NCI-H526 (cell line): ENCODE measurements at places on chromosomes 3 and 15.

- no peak for DNase-seq
These were observed 203.8 kb upstream of the MCTP2 start for GRCh38 chr15:94027581-94027980.

- DNase-seq, result no peak
These were observed 72.7 kb downstream of the GREM1 start for GRCh38 chr15:32790352-32790999.

DNA sequence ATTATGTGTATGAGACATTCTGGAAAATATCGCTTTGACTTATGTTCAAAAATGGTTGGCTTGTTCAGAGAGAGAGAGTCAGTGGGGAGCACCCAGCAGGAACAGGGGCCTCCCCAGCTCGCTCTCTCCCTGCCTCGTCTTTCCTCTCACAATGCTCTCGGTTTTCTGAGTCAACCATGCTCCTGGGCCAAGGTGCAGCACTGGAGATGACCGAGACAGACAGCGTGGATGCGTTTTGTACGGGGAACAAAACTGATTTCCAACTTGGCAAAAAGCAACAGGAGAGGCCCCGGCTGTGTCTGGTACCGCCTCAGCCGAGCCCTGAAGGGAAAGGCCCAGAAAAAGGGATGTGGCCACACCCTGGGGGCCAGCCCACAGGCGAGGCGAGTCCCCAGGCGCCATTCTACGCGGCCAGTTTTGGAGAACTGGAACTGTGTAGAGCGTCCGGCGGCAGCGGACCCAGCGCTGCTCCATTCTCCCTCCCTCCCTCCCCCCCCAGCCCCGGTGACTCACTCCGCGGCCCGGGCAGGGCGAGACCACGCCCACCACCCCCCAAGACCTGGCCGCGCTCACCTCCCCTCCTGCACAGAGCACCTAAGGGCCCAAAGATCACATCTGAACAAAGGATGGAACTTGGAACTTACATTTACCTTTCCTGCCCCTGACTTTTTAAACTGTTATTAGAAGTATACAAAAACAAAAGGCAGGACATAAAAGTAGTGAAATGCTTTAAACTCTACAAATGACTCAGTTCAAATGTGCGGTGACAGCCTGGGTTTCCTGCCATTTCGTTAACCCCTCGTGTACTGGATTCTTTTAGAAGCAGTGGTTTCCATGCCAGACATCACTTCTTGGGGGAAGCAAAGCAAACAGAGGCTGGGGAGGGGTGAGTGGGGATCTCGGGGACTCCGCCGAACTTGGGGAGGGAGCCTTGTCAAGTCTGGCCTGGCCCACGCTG, 12.7 kb downstream of the ATP10A start:
- no peak for DNase-seq

DNA sequence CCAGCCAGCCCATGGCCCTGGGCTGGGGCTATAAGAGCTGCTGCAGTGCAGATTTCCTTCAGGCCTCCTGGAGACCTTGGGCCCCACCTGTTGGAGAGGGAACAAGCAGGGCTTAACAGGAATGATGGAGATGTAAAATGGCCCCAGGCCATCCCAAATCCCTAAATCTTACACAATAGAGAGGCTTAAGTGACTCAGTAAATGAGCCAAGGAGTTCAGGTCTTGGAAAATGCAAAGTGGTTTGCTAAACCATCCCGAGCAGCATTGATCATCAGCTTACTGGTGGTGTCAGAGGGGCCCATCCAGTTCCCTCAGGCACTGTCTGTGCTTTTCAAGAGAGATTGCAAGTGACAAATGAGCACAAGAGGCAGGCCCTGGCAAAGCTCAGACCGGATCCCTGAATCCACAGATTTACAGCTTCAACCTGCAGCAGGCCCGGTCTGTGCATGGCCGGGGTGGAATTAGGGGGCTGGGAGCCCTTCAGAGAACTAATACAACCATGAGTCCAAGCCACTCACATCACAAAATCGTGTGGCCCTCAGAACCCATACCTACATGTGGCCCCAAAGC, 325.4 kb downstream of the UACA start:
- DNase-seq, result no peak

GRCh38 chr15:71136159-71136783, 21.0 kb downstream of the THSD4 start:
- DNase-seq, result no peak

GRCh38 chr3:192128060-192128459, 599.3 kb downstream of the FGF12 start:
- DNase-seq, result no peak

DNA sequence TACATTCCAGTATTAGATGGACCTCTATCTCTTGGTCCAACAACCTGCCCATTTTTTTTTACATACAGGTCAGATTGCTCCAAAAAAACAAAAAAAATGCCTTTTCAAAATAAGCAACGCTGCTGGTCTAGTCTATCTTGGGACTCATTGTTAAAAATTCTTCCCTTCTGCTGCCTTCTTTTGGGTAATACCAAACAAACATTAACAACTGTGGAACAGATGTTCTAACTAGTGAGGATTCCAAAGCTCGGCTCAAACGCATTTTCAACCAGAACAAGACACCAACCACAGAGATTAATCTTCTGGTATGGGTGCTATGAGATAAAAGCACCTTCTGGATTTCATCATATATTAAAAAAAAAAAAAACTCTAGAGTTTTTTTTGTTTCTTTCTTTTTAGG, 24.7 kb downstream of the ARHGAP31 start:
- DNase-seq, result no peak

DNA sequence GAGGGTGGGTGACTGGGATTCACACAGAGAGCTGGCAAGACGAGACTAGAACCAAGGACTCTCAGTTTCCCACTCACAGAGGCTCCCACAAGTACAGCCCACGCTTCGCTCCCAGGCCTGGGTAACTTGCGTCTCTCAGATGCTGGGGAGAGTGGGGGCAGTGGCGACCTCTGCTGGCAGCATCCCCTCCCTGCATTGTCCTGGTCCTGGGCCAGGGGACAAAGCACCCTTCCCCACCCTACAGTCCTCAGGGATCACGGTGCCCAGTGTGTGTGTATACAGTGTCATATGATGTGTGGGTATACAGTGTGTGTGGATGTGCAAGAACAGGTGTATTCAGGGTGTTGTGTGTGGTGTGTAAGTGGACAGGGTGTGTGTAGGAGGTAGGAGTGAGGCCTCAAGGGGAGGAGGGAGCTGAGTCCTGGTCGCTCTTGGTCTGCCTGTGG, 12.8 kb downstream of the VILL start:
- peak; percentile 55 for DNase-seq

DNA sequence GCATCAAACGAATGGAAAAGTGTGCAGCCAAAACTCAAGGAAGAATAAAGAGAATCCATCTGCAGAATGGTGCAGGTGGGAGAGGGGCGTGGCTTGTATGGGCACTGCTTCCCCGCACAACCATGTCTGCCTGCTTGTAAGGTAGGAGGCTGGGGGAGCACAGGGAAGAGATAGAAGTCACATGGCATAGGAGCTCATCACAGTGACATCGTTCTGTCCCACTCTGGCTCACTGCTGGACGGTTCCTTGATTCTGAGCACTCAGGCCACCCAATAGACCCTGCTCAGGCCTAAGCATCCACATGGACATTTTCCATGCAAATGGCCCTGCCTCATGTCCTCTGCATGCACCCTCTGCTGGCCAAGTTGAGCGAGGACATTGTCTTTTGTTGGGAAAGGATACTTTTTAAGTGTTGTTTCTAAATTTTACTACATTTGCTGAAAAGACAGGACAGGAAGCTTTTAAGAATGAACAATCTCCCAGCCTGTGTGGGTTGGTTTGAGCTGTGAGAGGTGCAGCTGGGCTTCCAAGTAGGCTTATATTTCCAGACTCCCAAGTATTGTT, 3.1 kb downstream of the MYLK start:
- DNase-seq, result peak; percentile 61

- DNase-seq, result no peak
These were observed 511.2 kb downstream of the SQOR start for GRCh38 chr15:46146002-46146401.

- DNase-seq, result no peak
These were observed 14.0 kb upstream of the SMAD3 start for GRCh38 chr15:67051088-67052045.

DNA sequence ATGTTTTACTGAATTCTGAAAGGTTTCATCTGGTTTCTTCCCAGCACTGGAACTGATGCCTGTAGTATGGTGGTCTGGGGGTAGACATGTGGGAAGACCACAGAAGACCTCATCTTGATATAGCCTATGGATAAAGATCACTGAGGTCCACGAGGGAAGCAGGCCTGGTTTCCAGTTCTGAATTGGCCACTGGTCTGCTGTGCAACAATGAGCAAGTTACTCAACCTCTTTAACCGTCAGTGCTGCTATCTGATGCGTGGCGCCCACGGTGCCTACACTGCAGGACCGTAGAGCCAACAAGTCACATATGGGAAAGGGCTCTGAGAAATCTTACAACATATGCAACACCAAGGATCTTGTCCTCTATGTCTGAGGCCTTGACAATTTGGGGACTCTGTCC, 13.3 kb downstream of the TLE3 start:
- no peak for DNase-seq

GRCh38 chr15:99590913-99591646, 25.3 kb downstream of the MEF2A start:
- DNase-seq, result no peak

GRCh38 chr3:189273736-189274135, 102.0 kb downstream of the TPRG1 start:
- no peak for DNase-seq

GRCh38 chr3:908839-909238, 184.0 kb upstream of the CNTN6 start:
- no peak for DNase-seq

DNA sequence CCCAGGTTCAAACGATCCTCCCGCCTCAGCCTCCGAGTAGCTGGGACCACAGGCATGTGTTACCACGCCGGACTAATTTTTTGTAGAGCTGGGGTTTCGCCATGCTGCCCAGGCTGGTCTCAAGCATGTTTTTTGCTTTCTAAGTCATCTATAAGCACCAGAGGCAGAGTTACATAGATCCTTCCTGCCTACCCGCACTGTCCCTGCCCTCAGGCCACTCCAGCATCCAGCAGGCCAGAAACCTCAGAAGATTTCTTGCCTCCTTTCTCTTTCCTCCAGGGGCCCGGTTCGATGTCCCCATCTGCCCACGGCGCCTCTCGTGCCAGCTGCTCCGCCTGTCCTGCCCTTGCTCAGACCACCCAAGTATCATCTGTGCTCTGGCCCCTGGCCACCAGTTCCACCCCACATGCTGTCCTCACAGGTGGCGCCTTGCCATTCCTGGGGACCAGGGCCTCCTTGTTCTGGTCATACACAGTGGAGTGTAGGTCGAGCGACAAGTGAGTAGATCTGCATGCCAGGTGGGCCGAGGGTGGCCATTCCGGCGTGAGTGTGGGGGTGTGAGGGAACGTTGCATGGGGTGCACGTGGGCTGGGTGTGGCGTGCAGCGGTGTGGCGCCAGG, 27.3 kb downstream of the KLHDC8B start:
- DNase-seq, result no peak

DNA sequence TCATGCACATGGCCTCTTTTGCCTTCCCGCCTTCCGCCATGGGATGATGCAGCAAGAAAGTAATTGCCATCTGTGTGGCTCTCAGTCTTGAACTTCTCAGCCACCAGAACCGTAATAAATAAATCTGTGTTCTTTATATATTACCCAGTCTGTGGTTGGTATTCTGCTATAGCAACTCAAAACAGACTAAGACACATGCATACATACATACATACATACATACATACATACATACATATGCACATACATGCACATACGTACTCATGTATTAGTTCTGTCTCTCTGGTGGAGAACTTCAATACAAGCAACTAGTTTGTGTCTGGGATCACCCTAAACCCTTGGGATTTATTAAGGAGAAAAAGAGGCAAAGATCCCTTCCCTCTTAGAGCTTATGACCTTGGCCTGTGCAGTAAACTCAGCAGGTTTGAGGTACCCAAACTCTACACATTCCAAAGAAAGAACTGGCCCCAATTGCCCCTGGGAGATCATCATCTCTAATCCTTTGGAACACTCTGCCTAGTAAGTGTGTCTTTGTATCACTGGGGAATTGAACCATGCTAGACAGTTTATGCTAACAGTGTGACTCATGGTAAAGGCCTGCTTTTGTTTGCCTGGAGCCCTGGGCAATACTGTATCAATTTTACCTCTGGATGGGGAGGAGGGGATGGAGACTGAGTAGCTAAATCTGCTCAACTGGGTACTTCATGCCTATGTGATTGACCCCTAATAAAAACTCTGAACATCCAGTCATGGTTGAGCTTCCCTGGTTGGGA, 115.6 kb upstream of the LMCD1 start:
- DNase-seq, result no peak

- DNase-seq, result no peak
These were observed 4.3 kb upstream of the NR1D2 start for GRCh38 chr3:23940775-23941174.

DNA sequence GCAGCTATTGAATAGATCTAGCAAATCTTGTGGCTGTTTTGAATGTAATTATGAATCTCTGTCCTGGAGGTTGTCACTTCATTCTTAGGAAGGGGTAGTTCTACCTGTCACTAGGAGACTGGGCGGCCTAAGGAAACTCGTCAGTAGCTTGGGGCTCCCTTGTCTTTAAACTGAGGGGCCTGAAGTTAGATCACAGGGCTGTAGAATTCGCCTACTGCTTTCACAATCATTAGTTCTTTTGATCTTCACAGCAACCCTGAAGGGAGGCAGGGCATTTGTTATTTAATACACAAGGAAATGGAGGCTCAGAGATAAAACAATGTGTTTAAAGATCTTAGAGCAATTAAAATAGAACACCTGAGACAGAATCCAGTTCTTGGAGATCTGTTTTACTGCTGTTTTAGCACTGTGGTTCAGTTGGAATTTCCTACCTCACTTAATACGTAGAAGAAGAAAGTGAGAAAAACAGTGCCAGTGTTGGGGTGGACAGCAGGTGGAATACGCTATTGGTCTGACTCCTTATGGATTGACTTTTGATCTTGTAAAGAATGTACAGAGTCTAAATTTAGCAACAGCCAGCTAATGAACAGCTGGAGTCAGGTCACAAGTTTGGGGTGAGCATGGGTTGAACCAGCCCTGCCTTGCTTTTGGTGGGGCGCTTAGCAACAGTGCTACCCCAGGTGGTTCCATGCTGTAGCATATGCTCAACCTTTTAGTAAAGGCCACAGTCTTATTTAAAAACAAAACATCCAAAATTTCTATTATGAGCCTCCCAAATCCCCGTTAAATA, 71.4 kb upstream of the BHLHE40 start:
- no peak for DNase-seq

GRCh38 chr15:85336880-85337279, 43.5 kb upstream of the AKAP13 start:
- DNase-seq, result no peak

GRCh38 chr15:74306781-74307217, 60.6 kb downstream of the CYP11A1 start:
- no peak for DNase-seq

- DNase-seq, result no peak
These were observed 51.0 kb upstream of the KLF13 start for GRCh38 chr15:31275331-31276262.

DNA sequence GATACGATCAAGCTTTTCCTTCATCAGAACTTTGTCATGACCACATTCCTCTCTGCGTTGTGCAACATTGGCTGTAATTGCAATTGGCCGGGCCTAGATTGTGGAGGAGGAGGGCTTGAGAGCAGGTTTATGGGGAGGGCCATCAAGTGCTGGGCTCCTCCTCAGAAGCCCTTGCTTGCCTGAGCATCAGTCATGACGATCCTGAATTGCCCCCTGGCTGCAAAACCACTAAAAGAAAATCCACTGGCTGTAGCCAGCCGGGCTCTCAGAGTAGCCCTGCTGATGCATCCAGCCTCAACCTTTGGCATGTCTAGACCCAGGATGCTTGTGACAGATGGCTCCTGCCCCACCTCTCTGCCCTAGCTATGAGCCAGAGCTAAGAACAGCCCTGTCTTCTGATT, 13.4 kb upstream of the TRH start:
- no peak for DNase-seq
